ENCODE measurements at places on chromosomes 11 and 22.

DNA sequence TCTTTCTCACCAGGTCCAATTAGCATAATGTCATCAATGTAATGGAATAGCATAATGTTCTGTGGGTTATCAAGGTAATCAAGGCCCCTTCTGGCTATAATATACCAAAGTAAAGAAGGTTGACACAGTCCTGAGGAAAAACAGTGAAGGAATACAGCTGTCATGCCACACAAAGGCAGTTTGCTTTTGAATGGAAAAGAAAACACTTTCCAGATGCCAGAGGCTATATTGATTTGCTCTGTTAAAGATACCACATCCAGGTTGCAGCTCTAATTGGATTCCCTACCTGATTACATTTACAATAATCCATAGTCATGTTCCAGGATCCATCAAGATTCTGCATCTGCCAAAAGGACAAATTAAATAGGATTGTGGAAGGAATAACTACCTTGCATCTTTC, 22.3 kb upstream of the CLPB start:
- DNase-seq: no peak

DNA sequence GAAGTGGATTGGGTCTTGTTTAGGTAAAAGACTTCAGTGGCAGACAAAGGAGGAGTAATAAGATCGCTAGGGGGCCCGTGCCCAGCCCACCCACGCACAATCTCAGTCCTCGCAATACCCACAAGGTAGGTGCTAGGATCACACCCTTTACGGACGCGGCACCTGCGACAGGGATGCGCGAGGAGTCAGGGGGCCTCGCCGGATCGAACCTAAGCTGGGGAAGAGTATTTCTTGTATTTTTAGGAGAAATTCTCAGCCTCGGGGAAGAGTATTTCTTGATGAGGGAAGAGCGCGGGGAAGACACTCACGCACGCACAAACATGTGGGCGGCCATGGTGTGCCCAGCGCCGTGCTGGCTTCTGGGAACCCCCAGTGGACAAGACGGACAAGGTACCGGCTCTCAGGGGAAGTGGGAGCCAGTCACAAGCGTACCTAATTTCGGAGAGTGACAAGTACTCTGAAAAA, 745 bp upstream of the FAM118A start:
- DNase-seq: no peak

DNA sequence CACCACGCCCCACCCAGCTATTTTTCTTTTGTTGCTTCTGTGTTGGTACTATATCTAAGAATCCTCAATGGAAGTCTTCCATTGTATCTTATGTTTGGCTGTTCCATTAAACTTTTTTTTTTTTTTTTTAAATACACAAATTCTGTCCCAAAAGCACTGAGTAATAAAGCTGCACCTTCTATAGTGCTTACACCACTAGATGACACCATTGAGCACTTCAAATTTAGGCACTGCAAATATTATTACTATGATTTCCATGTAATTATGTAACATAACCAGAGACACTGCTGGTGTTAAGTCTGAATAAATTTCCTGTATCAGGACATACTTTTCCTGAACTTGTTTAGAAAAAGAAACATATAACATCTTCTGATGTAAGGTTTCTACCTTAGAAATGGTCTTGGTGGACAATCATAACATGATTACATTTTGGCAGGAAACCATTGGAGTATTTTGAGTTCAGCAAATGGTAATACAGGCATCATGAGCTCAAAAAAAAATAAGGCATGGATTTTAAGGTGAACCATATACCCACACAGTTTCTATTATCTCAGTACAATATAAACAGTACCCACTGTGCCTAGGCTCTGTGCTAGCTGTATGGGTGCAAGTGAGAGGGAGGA, 110.5 kb downstream of the ATG16L2 start:
- peak; percentile 43 for DNase-seq

DNA sequence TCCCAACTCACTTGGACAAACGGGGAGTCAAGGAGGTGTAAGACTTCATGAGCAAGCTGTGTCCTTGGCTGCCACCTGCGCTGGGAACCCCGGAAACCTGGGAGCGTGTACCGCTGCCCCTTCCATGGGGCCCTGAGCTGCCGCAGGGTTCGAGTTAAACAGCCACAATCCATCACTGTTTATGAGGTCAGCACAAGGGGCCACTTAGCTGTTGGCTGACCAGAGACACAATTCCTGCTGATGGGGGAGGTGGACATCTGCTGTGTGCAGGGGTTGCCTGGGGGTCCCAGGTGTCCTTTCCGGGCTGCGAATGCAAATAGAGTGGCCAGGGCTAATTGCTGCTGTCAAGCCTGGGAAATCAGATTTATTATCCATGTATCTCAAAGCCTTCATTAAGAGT, 549.3 kb downstream of the BRD1 start:
- no peak for DNase-seq

GRCh38 chr11:44198146-44198724, 102.8 kb downstream of the EXT2 start:
- no peak for DNase-seq

DNA sequence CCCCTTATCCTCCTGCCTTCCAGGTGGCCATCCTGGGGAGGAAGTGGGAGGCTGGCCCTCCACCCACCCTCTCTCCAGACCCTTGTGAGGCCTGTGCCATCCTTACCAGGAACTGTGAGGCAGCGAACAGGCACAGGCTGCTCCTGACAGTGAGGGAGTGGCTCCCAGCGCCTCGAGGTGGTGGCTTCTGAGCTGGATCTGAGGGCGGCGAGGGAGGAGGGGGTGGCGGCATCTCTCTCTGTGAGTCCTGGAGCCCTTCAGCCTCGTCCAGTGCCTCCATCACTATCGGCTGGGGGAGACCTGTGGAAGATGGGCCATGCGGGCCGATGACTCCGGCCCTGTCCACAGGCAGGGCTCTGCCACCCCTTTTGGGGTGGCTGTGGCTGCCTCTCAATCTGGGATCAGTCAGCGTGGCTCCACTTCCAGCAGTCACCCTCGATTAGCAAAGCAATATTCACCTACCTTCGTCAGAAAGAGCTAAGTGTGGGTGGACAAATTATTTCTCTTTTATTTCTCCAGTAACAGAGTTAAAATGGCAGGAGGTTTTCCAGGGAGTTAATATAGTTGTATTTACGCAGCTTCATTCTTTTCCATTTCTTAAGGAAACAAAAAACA, 18.0 kb upstream of the IGSF22 start:
- no peak for DNase-seq

DNA sequence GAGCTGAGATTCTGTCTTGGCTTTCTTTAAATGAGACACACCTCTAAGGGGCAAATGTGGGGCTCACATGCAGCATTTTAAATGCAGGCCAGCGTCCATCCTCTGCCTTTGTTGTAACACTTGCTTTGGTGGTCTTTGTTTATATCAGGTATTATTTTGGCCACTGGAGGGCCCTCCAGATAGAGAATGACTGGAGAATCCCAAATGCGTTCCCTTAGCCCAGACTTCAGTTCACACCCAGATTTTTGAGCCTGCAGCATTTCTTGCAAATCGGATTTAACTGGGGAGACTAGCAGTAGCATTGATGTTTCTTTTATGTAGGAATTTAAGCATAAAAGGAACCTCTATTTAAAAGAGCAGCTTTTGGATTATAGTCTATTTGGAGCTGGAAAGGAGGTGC, 200.2 kb upstream of the SORL1-AS1 start:
- DNase-seq: peak; percentile 81

GRCh38 chr11:1015064-1015463, 21.5 kb downstream of the MUC6 start:
- DNase-seq: no peak

- DNase-seq: no peak
Measured at GRCh38 chr11:76656571-76657081, 13.9 kb downstream of the LRRC32 start.

GRCh38 chr11:65204646-65205601, 23.2 kb downstream of the CAPN1 start:
- DNase-seq: peak; percentile 78

DNA sequence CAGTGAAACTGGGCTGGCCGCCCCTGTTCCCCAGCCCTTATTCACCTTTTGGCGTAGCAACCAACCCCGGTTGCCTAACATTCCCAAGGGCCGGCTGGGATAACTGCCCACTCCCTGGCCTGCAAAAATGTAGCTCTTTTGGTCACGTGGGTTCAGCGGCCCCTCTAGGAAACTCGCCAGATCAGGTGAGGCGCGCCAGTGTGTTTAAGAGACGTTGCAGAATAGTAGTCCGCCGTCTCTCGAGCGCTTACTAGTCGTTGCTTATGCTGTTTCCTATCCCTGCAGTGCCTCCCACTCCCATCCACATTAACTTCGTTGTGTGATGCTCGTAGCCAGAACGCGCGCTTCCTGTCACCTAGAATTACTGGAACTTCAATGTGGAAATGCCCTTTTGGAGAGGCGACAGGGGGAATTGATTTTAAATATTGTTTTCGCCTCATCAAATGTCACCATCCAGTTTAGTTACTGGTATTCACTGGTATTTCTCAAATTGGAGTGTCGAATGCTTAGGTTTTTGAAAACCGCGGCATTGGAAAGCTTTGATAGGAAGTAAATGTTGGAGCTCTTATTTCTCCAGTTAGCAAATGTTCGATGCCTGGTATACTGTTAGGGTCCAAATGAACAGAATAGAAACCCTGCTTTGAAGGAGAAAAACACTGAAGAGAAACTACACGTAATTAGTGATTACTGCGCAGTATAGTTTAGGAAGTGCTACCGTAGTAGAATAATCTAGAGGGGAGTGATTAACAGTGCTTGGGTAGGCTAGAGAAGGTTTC, 823 bp downstream of the CEP57 start:
- peak; percentile 66 for DNase-seq

- DNase-seq: no peak
Measured at GRCh38 chr11:50298182-50298988, 265.7 kb downstream of the OR4C45 start.

DNA sequence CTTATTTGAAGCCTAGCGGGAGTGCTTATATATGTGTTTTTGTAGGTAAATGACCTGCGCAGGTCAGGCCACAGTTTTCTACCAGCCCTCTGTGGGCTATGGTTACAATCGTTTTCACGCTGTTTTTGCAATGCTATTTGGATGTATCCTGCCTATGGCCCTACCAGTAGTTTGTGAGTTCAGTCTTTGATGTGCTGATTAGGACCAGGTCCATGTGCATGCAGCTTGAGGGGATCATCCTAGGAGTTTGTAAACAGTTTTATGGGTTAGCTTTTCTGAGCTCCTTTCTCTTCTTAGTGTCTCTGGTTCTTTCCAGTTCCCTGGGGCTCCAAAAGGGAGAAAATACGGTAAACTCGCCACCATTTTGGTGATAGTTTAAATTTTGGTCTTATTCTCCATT, 142.5 kb downstream of the LDLRAD3 start:
- DNase-seq: no peak

- DNase-seq: no peak
Measured at GRCh38 chr11:111283945-111284481, 14.3 kb upstream of the POU2AF3 start.

- no peak for DNase-seq
Measured at GRCh38 chr11:96259134-96259830, 83.7 kb downstream of the MAML2 start.

- peak; percentile 66 for DNase-seq
Measured at GRCh38 chr11:88231894-88232482, 56.7 kb upstream of the RAB38 start.

DNA sequence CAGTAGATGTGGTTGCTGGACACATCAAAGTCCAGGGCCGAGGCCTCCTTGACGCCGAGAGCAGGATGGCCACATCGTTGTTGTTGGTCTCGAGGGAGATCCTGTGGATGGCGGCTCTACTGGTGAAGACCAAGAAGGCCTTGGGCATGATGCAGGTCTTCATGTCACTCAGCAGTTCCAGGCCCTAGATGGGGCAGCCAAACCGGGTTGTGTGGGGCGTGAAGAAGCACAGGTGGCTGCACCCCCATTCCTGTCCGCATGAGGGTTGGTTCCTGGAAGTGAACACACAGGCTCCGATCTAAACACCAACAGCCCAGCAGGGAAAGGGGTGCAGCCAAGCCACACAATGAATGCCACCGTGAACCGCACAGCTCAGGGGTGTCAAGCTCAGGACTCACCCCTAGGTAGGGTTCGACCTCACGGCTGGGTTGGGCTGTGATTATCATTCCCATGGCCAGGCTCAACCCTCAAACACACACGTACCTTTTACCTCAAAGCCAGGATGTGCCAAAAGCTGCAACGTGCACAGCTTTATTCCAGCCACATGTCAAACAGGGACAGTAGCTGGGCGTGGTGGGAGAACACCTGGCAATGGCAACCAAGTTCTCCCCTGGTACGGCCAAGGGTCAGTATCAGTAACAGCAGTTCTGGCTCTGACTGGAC, 132.3 kb downstream of the CRYBB2 start:
- DNase-seq: no peak

- no peak for DNase-seq
Measured at GRCh38 chr11:116467823-116468222, 305.0 kb downstream of the BUD13 start.

GRCh38 chr11:127733552-127733951, 733.0 kb upstream of the KIRREL3 start:
- DNase-seq: no peak

GRCh38 chr11:70145071-70145470, 58.0 kb upstream of the FADD start:
- no peak for DNase-seq

DNA sequence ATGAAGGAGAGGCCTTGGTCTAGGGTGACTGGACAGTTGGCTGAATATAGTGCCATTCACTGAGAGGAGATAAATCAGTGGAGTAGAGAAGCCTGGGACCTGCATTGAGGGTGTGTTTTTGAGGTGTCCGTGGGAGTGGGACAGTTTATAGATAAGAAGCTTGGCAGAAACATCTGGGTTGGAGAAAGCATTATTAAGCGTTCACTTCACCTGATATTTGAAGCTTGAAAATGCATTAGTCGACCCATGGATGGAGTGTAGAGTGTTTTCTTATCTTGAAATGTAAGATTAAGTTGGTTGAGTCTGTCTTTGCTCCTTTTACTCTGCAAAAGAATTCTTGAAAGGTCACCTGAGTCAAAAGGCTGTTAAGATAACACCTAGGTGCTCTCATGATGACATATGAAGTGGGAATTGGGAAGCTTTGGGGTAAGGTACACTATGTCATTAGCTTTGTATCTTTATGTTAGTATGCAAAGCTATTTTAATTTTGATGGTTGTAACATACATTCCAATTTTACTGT, 160.7 kb downstream of the ARHGAP42 start:
- no peak for DNase-seq

DNA sequence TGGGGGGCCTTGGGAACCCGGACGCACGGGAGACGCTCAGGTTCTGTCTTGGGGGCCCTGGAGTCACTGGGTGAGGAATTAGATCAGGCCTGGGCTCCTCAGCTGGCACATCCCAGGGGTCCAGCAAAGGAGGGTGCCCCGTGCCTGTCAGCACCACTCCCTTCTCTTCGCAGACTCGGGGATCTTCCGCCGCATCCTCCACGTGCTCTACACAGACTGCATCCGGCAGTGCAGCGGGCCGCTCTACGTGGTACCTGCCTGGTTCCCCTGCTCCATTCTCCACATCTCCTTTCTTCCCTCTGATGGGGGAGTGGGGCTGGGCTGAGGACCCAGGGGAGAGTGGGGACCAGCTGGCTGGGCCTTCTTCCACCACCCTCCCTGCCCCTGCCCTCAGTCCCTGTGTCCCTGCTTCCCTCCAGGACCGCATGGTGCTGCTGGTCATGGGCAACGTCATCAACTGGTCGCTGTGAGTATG, 6.7 kb upstream of the TAGLN start:
- no peak for DNase-seq

Measured in A673 (cell line).